Left forelimb (tissue), 1 donor: ENCODE measurements at places on chromosomes 7 and 10.
A peak's percentile ranks its signal among the peaks of the same experiment; 100 is the strongest.

DNA sequence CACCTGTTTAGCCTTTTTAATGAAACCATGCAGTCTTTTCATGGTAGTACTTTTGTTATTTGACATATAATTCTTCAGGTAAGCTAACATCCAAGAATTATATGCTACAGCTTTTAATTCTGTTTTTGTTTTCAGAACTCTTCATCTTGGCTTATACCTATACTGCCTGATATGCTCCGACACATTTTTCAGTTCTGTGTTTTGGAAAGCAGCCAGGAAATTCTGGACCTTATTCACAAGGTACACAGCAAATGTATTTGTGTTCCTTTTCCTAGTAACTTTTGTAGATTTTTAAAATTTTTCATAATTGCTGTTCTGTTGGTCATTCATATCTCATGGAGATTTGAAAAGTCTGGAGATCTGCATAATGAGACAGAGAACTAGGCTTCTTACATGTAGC lies 56.7 kb downstream of the BTAF1 start:
- DNase-seq = no peak

DNA sequence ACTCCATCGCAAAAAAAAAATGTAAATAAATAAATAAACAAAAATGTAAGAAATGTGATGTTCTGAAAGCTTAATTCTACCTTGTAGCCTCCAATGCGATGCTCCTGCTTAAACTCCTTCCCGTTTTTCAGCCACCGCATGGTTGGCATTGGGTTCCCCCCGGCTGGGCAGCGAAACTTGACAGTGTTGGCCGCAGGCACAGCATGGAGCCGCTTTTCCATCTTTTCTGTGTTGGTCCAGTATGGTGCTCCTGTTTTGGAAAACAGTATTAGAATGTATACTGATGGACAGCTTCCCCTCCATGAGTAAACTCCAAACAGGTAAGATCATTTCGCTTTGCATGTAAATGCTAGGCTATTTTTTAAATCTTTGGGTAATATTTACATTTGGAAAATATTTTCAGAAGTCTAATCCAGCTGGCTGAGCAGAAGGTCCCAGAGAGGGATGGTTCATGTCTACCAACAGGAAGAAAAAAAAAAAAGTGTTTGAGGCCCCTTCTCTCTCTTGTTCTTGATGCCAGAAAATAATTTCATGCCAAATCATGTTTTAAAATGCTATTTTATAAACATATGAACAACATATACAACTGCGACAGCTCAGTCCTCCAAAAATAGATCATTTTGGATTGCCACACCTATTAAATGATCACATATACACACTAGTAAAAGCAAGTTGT lies 46.9 kb downstream of the FGFR2 start:
- DNase-seq = no peak

GRCh38 chr7:8228068-8228467 lies 33.9 kb downstream of the ICA1 start:
- no peak for DNase-seq

GRCh38 chr10:7932301-7933036 lies 114.2 kb downstream of the TAF3 start:
- DNase-seq = no peak

- DNase-seq = no peak
Measured at GRCh38 chr7:30970074-30970473, 6.3 kb downstream of the GHRHR start.

GRCh38 chr7:36272567-36273269 lies 116.9 kb upstream of the ANLN start:
- DNase-seq = no peak

DNA sequence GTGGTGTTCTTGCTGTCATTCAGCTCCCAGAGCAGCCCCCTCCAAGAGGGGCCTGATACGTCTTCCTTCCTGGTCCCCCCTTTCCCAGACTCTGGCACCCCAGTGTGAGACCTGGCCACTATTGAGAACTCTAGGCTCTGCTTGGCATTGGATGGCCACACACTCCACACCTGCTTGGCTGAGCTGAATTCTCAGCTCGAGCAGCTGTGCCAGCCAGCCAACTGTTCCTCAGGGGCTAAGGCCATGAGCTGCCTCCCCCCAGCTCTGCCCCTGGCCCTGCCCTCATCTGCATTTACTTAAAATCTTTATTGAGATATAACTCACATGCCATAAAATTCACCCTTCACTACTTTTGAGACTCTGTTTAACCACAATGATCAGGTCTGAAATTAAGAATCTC lies 6.7 kb downstream of the TLL2 start:
- no peak for DNase-seq

DNA sequence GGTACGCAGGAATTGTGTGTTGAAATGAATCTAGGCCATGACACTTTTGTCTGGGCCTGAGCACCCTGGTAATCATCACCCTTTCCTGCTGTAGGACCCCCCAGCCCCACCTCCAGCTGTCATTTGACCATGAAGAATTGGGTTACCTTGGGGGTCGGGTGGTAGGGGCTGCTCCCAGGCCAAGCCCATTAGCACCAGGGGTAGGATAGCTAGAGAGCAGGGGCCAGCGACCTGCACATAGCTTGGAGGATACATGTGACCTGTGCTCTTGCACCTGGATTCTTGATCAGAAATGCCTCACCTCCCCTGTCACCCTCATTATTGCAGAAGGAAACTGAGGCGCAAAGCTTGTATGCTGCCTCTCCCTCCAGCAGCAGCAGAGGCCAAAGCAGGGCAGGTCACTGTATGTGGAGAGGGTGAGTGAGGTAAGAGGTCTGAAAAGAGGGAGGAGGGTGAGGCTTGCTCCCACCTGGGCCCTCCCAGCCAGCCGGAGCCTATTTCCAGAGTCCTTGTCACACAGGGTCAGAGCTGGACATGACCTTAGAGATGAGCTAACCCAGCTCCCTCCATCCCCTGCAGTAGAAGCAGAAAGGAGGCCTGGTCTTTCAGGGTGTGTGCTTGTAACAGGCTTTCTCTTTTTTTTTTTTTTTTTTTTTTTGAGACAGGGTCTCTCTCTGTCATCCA lies 35.3 kb upstream of the ANKRD2 start:
- DNase-seq = no peak

DNA sequence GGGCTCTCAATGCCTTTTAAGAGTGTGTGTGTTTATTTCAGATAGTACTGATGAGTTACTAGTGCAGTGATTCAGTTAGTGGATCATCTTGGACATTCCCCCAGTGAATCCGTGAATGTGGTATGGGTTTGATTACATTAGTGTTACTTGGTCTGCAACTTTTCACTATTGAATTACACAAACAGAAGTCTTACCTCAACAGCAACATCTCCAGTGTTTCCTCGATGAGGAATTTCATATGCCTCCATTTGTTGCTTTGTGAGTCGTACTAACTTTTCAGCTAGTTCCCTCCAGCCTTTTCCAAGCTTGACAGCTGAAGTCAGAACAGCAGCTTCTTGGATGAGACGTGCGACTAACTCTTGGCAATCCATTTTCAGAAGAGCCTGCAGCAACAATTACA lies 63.2 kb downstream of the MACC1 start:
- DNase-seq = no peak

- peak; percentile 30 for DNase-seq
Measured at GRCh38 chr10:103064956-103065355, 128.1 kb downstream of the NT5C2 start.

- DNase-seq = no peak
Measured at GRCh38 chr7:21572331-21573313, 29.8 kb downstream of the DNAH11 start.

DNA sequence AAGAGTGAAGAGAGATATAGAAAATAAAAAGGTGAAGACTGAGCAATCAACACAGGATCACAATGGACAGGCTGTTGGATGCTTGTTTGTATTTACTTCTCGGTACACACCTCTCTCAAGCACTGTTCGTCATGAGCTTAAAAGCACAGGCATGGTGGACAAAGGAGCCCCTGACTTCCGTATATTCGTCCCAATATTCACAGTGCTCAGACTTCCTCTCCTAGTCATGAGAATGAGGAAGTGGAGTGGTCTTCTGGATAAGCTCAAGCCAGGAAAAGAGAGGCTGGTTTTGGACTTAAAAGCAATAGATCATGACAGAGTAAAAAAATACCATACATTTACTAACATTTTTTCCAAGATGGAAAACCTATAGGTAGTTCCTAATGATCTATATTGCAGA lies 172.5 kb downstream of the SORCS1 start:
- DNase-seq = no peak

GRCh38 chr7:120988591-120989256 lies at the start of gene CPED1:
Gene CPED1 (plus strand): TSS chr7:120988711. CDS start chr7:120989622, 911 bp downstream.
- DNase-seq = peak; percentile 81

GRCh38 chr7:69871886-69872569 lies 273.8 kb downstream of the AUTS2 start:
- DNase-seq = no peak

GRCh38 chr10:3865565-3865964 lies 80.6 kb upstream of the KLF6 start:
- DNase-seq = no peak
